ENCODE measurements at places on chromosomes 7 and 10. TPM values are rescaled to one million over a fixed set of nuclear protein-coding genes. Genes with fewer than 3 reads are reported as not detected.

Gene GRM3
- 86.5 TPM for total RNA-seq

Gene CLEC2L
- 1.2 TPM for total RNA-seq

Gene TFEC
- 0.49 TPM for total RNA-seq

Gene MYO1G
- total RNA-seq, result 0.25 TPM

Gene DENND11
- 30.0 TPM for total RNA-seq

Gene ZNF25
- 50.2 TPM for total RNA-seq

Data from temporal lobe (tissue), 4 donors.